Spinal cord (tissue), 10 donors: ENCODE measurements at places on chromosomes 11 and 22.
A peak's percentile ranks its signal among the peaks of the same experiment; 100 is the strongest.

- DNase-seq, result no peak
These were observed 71.4 kb downstream of the KIAA1671 start for GRCh38 chr22:25023879-25024278.

GRCh38 chr11:126917531-126918204 lies 82.9 kb downstream of the KIRREL3 start:
- no peak for DNase-seq

- no peak for DNase-seq
These were observed 36.3 kb upstream of the CARS1 start for GRCh38 chr11:3093281-3094191.

DNA sequence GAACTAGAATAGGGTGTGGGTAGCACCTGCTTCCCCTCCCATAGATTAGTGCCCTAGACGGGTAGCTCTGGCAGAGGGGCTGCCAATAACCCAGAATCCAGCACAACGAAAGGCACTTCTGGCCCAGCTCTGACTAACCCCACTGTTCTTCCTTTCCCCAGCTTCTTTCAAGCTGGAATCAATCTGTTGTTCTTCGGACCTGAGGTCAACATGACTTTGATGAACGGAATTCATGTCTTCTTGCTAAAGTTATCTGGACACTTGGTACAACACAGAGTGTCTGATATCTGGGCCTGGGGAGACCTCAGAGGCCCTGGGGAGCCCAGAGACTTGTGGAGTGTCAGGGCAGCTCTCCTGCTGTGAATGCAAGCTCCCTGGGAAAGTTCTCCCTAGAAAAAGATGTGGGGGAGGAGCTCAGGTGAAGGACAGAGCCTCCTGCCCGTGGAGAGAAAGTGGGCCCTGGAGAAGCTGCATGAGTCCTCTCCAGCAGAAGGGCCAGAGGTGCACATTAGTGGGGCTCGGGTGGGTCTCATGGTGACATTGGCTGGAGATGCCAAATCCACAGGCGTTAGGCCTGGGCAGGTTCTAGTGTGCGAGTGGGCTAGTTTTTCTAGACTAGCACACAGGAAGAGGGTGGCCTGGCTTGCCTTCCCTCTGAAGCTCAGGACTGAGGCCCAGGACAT lies 6.3 kb downstream of the KCNJ11 start:
- DNase-seq, result no peak

DNA sequence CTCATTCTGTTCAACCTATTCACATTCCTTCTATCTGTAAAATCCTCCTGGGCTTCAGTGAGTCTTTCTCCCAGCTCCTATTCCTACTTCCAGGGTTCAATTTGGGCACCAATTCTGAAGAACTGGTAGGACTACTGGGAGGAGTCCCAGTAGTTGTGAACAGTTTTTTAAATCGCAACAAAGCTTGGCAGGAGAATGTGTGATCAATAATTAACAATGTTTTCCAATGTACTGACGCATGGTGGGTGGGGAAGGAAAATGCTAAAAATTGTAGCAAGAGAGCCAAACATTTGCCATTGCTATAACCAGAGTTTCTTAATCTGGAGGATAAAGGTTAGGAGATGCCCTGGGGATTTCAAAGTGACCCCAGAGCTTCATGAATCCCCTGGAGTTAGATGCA lies 27.3 kb upstream of the PRSS23 start:
- DNase-seq, result peak; percentile 46

DNA sequence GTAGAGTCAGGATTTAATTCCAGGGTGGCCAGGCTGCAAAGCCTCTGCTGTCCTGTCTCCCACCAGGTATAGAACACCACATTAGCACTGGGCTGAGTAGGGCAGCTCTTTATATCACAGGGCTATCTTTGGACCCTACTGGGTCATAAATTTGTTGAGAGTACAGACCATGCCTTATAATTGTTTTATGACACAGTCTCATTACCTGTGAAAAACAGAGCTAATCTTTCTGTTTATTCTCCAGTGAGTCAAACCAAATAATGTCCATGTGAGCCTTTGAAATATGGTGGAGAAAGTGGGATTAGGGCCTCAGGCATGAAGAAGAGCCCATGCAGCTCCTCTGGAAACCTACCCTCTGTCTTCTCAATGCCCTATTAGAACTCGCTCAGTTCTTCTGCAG lies 49.6 kb upstream of the KIRREL3 start:
- no peak for DNase-seq

DNA sequence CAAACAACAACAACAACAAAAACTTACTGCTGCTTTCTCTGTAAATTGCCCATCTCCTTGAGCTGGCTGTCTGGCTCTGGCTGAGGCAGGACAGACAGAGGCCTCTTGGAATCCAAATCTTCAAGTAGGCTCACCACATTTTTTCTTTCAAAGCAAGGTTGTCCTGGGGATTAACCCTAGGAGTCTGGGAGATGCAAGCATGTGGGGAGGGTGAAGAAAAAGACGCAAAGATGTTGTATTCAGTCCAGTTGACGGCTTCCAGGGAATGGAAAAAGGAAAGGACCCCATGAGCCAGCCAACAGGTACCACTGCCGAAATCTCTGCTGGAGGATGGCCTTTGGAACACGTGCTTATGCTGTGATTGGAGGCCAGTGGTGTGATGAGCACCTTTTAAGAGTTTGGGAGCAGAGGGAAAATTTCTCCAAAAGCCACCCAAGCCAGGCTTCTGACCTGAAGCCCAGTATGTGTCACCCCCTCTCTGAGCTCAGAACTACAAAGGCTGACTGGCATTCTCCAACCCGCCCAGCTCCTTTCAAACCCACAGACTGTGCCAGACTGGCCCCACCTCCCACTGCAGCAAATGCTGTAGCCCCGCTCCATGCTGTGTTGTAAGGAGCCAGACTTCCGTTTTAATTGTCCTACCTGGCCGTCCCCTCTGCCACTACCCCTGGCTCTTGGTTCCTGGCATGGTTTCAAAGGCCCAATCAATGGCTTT lies 10.8 kb downstream of the BLID start:
- no peak for DNase-seq

DNA sequence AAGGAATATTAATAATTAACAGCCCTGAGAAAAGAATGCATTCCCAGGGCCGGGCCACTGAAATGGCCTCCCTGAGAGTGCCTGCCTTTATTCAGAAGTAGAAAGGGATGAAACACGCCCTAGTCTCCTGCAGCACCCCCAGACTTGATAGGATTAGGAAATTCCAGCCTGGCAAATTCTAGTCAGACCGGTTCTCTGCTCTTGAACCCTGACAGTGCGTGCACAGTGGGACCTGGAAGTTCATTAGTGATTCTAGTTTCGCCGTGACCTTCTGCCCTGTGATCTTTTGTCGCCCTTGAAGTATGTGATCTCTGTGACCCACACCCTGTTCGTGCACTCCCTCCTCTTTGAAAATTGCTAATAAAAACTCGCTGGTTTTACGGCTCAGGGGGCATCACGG lies 2.1 kb upstream of the GSTP1 start:
- no peak for DNase-seq

- no peak for DNase-seq
These were observed 40.5 kb downstream of the TPCN2 start for GRCh38 chr11:69089258-69089657.

DNA sequence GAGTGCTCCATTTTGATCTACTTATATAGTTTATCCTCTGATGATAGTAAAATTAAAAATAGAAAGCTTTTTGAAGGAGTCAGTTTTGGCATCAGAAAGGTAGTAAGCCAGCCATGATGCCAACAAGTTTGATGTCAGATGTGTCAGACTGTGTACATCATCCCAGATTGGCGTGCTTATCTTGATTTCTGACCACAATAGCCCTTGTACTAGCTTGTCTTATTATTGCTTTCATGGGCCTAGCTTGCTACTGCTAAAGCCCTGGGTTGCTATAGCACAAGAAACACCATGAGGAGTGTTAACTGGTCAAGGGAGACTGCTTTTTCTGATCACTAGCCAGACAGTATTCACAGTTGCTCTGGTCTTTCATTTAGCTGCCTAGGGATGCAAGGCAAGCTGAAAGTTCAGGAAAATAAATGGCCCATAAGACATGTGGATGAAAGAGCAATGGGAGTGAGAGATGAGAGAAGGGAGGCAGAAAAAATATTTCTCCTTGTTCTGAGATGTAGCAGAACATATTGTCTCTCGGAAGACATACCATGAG lies 1038.5 kb downstream of the JRKL start:
- no peak for DNase-seq

- no peak for DNase-seq
These were observed 69.8 kb downstream of the PRR5L start for GRCh38 chr11:36365907-36366306.

DNA sequence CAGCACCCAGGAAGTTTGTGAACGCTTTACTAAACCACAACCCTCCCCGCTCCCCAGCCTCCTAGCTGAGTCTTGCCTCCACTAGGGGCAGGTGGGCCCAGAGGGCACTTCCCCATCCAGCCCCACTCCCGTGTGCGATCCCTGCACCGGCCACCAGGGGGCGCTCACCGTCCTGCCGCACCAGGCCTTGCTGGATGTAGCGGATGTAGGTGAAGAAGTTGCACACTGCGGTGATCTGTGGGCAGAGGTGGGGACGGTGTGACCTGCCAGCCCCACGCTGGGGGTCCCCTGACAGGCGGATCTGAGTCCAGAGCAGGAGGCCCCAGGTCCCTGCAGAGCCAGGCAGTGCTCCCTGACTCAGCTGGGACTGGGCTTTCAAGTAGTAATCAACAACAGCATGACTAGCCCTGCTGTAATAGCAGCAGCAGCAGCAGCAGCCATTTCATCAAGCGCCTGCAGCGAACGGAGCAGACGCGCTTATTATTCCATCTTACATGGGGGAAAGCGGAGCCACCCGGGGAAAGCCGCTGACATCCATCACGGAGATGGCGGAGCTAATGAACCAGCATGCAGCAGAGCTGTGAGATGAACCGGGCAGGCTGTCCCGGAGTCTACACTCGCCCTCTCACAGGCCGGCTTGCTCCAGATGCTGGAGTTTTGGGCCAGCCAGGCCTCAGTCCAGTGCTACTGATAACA lies 7.9 kb upstream of the FADS3 start:
- peak; percentile 96 for DNase-seq

- DNase-seq, result no peak
These were observed 9.0 kb upstream of the AGBL2 start for GRCh38 chr11:47724041-47724729.

GRCh38 chr22:48708558-48709245 lies 1119.0 kb downstream of the BRD1 start:
- DNase-seq, result no peak

DNA sequence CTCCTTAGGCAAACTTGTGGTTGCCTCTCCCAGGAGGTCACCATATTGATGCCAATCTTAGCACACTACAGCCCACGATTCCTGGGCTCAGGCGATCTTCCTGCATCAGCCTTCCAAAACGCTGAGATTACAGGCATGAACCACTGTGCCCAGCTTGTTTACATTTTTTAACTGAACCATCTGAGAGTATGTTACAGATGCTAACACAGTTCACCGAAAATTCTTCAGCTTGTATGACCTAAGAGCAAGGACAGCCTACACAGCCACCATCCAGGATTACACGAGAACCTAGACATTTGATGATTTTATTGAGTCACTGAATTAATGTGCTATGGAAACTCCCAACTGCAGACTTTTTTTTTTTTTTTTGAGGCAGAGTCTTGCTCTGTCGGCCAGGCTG lies 5.8 kb upstream of the LGALS1 start:
- no peak for DNase-seq

DNA sequence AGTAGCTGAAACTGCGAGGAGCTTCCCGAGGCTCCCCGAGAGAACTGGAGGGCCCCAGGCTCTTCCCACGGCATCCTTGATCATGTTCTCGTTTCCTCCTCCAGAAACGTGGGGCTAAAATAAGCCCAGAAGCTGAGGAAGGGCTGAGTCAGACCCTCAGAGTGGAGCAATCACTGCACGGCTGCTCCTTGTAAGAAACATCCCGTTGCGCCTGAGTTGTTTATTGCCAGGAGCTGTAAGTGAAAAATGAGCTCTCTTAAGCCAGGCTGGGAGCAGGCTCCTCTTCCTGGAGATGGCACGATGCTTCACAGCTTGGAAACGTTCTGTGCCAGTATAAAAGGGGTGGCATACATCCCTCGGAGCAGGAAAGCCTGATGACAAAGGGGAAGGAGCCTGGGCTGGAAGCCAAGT lies 47.3 kb upstream of the SYN3 start:
- DNase-seq, result no peak

GRCh38 chr22:32327066-32327465 lies 30.6 kb upstream of the RFPL3 start:
- DNase-seq, result no peak

GRCh38 chr11:12118949-12119348 lies 8.6 kb downstream of the MICAL2 start:
- DNase-seq, result peak; percentile 40

- no peak for DNase-seq
These were observed 1178.0 kb downstream of the JRKL start for GRCh38 chr11:97567801-97568200.

DNA sequence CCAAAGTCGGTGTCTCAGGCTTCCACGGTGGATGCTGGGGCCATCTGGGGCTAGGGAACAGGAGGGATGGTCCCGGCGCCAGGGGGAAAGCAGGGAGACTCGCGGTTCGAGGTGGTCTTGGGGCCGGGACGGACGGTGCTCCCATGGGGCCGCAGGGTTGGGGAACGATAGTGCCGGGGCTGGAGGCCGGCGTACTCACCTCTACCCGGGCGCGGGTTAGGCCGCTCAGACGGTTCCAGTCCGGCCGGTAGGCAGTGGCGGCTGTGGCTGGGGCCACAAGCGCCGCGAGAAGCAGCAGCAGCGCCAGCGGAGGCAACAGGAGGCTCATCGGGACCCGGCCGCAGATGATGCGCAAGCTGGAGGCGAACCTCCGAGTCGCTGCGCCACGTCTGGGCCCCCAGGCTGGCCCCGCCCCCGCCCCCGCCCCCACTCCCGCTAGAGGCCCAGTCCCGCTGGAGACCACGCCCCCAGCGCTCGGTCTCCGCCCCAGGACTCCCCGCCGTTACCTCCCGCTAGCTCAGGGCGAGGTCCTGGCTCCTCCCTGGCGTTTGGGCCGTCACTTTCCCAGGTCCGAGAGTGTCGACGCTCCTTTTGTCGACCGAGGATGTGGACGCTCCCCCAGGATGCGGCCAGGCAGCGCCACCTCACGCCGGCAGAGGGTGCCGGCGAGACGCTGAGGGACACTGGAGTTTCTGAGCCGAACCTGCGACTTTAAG lies at the start of gene SELENOM:
Gene SELENOM (minus strand): TSS at position 391 of the 716 bp plus-strand sequence. CDS start 63 bp downstream, at position 328.
- peak; percentile 94 for DNase-seq

DNA sequence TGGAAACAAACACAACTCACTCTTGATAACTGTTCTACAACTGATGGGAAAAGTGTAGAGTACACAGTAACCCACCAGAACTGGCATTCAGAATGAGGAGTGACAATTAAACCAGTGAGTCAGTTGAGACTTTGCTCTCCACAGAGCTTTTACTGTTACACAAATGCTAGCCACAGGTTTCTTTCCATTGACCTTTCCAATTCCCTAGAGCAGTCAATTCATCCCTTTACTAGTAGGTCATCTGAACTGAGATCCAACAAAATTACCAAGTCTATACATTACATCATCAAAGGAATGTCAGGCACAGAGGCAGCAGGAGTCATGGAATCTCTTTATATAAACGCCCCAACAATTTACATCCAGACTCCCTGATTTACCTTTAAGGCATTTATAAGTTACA lies 65.9 kb downstream of the PHF21A start:
- no peak for DNase-seq
